ENCODE measurements at places on chromosomes 13 and 19. TPM values are rescaled to one million over a fixed set of nuclear protein-coding genes. Genes with fewer than 3 reads are reported as not detected.

DNA sequence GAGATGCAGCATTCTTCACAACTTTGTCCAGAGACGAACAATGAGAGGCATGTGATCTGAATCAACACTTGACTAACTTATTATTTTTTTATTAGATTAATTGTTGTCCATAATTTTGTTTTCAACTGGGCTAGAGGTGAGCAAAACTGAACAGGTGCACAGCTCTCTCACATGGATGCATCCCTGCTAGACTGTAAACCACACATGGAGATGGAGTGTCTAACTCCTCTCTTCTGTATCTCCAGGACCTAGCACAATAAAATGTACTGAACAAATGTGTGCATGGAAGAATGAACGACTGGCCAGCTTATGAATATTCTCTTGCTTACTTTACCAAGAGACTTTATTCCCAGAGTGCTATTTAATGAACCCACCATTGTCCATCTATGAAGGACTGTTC, 627.7 kb downstream of the LIG4 start:
- no peak for DNase-seq

DNA sequence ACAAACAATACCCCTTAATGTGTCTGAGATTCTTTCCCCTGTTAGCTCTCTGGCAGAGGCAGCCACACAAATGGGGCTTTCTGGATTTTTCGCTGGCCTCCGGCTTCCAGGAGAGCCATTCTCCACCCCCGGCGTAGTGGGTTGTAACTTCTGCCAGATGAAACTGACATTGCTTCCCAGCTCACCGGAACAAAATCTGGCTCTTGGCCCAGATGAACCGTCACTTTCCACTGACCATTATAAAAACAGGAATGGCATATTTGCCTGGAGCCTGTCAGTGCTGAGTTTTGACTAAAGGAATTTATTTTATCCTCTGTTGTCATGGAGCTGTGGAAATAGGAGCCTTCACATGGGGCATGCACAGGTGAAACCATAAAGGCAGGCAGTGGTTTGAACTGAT, 120.6 kb upstream of the GPR12 start:
- no peak for DNase-seq

DNA sequence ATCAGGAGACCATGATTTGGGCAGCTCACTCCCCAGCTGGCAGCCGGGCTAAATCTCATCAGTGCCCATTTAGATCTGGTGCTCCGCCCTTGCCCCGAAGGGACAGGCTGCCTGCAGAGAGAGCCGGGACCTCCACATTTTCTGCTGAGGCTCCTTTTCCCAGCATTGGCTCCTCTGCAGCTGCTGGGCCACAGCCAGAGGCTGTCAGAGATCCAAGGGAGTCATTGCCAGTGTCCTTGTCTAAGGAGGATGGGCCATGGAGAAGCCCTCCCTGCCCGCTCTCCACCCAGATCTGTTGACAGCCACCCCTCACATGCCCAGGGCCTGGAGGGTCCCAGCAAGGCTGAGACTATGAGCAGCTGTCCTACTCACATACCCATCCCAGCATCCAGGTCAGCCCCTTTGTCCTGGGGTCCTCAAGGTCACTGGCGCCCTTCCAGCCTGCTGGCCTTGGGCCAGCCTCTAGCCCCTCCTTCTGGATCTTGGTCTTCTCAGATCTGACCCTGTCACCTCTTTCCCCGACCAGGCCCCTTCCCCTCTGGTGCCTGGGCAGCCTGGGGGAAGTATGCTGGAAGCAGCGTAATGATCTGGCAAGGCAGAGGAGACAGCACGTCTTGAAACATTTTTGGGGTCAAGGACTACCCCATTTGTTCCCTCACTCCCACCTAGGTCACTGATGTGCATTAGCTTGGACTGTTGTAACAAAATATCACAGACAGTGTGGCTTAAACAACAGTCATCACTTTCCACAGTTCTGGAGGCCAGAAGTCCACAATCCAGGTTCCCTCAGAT, 7.9 kb downstream of the PIN1 start:
- no peak for DNase-seq

GRCh38 chr13:70170689-70171088, 62.4 kb upstream of the KLHL1 start:
- no peak for DNase-seq

- no peak for DNase-seq
Observed at GRCh38 chr13:78636495-78636894, 22.5 kb downstream of the OBI1 start.

- DNase-seq = no peak
Observed at GRCh38 chr13:21879263-21879914, 208.5 kb downstream of the FGF9 start.

GRCh38 chr19:13093407-13094105, 9.1 kb downstream of the LYL1 start:
- DNase-seq = peak; percentile 76

DNA sequence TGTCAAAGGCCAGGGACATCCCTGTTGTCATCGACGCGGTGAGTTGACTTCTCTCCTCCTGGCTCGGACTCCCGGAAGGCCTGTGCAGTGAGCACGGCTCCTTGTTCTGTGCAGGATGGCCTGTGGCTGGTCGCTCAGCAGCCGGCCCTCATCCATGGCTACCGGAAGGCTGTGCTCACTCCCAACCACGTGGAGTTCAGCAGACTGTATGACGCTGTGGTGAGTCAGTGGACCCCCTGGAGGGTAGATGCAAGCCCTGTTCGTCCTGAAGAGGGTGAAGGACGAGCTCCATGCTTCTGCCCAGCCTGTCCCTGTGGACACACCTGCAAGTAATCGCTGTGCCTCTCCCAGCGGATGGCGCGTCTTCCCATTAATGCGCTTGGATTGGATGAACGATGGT, 19.2 kb downstream of the NAXD start:
- DNase-seq = no peak

- DNase-seq = peak; percentile 85
Observed at GRCh38 chr19:48660852-48661710, 11.7 kb downstream of the NTN5 start.

GRCh38 chr19:7703332-7703731, 1.4 kb upstream of the FCER2 start:
- no peak for DNase-seq

- no peak for DNase-seq
Observed at GRCh38 chr13:48138270-48138669, 43.4 kb upstream of the MED4 start.

GRCh38 chr19:17716309-17716929, 2.9 kb upstream of the MAP1S start:
- DNase-seq = no peak

DNA sequence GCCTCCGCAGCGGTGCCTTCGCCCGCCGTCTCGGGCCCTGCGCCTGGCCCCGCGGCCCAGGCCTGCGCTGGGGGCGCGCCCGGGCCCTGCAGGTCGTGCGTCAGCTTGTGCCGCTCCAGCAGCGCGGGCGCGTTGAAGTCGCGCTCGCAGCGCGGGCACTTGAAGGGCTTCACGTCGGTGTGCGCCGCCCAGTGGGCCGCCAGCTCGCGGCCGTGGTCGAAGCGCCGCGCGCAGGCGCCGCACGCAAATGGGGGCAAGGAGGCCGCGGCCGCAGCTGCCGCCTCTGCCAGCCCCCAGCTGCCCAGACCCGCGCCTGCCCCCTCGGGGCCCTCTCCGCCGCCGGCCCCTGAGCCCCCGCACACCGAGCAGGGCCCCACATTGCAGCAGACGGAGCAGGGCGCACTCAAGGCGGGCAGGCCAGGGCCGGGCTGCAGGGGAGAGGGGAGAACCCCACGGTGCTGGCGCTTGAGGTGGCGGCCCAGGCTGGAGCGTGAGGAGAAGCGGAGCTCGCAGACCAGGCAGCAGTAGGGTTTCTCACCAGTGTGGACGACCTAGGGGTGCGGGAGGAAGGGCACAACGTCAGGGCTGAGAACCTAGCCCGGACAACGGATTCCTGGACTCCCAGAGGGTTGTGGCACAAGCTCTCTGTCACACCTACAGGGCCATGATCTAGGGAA, 6.1 kb downstream of the FIZ1 start:
- DNase-seq = no peak

DNA sequence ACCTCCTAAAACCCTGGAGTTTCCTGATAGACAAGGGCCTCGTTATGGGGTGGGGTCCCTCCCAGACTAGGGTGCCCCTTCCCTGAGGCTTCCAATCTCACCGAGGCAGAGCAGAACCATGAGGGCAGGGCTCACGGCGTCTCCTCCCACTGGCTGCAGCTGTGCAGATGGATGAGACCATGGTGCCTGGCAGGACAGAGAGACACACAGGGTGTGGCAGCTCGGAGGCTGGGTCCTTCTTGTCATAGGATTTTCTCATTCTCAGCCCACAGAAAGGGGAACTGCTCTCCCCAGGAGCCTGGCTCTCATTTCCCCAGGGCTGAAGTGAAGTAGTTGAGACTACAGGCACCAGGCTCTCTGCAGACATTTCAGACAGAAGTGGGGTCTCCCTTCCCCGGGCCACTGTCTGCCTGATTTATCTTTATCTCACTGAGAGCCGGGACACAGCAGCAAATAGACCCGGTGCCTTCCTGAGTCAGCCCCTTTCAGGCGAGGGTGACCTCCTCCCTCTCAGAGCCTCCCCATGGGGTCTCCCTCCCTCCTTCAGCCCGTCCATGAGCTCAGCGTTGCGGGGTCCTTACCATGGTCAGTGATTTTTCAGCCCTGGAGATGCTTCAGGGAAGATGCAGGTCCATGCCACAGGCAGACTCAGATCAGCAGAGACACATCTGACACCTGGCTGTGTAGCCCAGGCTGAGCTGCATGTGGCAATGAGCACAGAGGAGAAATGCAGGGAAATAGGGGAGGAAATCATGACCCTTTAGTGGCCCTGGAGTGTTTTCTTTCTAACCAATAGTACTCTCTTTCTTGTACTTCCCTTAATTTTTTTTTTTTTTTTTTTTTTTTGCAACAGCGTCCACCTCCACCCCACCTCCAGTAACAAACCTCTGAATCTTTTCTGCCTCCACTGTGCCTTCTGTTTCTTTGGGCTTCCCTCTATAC, at the start of gene LILRA5:
TSS of gene LILRA5 (minus strand) at position 731 of the 942 bp plus-strand sequence. CDS start at position 584, 147 bp downstream.
- no peak for DNase-seq

DNA sequence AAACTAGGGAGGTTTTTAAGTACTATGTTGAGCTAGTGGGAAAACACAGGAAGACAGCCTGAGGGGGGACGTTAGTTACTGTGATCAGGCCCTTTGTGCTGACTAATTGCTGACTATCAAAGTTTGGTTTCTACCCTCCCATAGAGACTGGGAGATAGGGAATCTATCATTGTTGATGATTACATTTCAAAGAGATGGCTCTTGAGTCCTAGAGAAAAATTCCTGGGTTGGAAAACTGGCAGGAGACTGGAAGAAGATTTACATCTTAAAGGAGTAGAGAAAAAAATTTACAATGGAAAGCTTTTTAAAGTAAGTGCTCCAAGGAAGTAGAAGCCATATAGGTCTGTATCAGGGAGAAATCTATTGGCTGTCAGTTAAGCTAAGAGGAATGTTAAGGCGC, 522.0 kb upstream of the KLHL1 start:
- DNase-seq = no peak

- DNase-seq = no peak
Observed at GRCh38 chr13:26400545-26400944, 146.6 kb downstream of the CDK8 start.

The SLC17A7 gene
- total RNA-seq = 0.15 TPM

The KCNN1 gene
- total RNA-seq = not detected

The TNFRSF19 gene
- not detected for total RNA-seq

The UQCR11 gene
- total RNA-seq = 158 TPM

The DLL3 gene
- total RNA-seq = not detected

The OR10H1 gene
- total RNA-seq = not detected

The CYP4F8 gene
- total RNA-seq = not detected

The DKKL1 gene
- not detected for total RNA-seq

Measured in CD4-positive, alpha-beta memory T cell (primary cell).